Breast epithelium (tissue), 4 donors: ENCODE measurements at places on chromosomes 7 and 10. TPM values are rescaled to one million over a fixed set of nuclear protein-coding genes. Genes with fewer than 3 reads are reported as not detected.

Gene MSS51
- total RNA-seq, result 4.2 TPM

DNA sequence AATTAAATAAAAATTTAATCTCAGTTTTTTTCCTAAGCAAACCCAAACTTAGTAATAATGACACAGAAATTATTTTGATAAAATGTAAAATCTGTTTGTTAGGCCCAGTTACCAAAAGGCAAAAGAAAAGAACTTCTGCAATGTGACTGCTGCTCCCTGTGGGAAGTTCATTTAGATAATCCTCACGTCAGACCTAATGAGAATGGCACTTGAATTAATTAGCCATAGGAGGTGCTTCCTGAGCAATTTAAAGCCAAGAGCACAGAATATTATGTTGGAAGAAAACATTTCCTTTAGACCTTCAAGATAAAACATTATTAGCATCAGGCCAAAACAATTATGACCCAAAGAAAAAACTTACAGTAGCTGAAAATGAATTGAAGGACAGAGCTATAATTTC, 19.4 kb downstream of the SPAM1 start:
- no peak for DNase-seq

DNA sequence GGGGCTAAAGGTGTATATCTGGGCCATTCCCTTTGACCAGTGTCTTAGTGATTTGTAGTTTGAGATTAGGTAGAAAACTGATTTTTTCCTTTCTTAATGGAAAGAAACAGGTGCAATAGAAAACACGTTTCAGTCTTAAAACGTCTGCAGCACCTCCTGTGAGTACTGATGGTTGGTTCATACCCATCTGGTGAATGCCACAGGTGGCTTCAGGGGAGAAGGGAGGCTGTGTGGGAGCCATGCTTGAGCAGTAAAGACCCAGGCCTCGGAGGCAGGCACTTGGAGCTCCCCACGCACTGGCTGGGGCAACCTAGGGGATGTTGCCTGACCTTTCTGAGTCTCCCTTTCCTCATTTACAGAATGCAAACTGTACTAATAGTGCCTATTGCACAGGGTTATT, 171.5 kb upstream of the GRB10 start:
- DNase-seq, result no peak

DNA sequence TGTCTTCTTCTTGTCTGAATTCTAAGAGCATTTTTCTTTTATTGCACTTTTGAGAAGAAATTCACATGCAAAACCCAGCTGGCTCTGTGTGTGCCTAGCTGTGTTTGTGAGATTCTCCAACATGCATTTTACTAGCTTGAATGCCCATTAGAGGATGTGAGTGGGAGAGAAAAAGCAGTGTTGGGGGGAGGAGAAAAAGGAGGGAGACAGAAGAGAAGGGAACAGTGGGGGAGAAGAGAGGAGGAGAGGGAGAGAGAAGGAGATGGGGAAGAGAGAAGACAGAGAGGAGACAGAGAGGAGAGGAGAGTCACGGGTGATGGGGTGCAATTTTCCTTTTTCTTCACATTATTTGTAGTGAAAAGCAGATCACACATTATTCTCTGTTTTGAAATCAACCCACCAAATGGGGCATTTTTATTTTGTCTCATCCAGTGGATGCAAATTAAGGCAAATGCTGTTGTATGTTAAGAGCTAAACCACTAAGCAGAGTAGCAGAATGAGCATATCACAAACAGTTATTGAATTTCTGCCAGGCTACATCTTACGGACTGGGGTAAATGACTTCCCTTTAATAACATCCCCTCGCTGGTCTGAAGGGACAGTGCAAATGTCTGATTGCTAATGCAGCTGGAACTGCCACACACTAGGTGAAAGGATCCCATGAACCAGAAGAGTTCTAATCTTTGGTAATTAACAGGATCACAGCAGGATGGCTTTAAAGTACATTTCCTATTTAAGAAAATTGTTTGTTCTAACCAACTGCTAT, 849 bp downstream of the LRRN3 start:
- DNase-seq, result no peak

Gene SPDYE11
- total RNA-seq, result not detected

DNA sequence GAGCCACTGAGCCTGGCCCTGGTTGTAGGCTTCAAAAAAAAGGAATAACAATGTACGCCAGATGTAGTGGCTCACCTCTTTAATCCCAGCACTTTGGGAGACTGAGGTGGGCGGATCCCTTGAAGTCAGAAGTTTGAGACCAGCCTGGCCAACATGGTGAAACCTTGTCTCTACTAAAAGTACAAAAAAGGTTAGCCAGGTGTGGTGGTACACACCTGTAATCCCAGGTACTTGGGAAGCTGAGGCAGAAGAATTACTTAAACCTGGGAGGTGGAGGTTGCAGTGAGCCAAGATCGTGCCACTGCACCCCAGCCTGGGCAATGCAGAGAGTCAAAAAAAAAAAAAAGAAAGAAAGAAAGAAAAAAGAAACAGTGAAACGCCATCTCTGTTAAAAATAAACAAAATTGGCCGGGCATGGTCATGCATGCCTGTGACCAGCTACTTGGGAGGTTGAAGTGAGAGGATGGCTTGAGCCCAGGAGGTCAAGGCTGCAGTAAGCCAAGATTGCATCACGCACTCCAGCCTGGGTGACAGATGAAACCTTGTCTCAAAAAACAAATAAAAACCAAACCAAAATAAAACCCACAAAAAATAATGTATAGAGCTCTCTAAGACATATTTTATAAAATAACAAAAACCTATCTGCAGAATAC, 4.7 kb upstream of the KLHDC10 start:
- no peak for DNase-seq

GRCh38 chr7:110905773-110906566, 185.0 kb upstream of the LRRN3 start:
- DNase-seq, result no peak
